ENCODE measurements at places on chromosomes 4 and X.

- no peak for DNase-seq
These were observed 52.7 kb downstream of the SLC10A7 start for GRCh38 chr4:146469022-146469421.

GRCh38 chrX:41912923-41913322, 10.4 kb downstream of the CASK start:
- no peak for DNase-seq

GRCh38 chr4:675980-676870, 1.9 kb downstream of the MYL5 start:
- DNase-seq, result no peak

DNA sequence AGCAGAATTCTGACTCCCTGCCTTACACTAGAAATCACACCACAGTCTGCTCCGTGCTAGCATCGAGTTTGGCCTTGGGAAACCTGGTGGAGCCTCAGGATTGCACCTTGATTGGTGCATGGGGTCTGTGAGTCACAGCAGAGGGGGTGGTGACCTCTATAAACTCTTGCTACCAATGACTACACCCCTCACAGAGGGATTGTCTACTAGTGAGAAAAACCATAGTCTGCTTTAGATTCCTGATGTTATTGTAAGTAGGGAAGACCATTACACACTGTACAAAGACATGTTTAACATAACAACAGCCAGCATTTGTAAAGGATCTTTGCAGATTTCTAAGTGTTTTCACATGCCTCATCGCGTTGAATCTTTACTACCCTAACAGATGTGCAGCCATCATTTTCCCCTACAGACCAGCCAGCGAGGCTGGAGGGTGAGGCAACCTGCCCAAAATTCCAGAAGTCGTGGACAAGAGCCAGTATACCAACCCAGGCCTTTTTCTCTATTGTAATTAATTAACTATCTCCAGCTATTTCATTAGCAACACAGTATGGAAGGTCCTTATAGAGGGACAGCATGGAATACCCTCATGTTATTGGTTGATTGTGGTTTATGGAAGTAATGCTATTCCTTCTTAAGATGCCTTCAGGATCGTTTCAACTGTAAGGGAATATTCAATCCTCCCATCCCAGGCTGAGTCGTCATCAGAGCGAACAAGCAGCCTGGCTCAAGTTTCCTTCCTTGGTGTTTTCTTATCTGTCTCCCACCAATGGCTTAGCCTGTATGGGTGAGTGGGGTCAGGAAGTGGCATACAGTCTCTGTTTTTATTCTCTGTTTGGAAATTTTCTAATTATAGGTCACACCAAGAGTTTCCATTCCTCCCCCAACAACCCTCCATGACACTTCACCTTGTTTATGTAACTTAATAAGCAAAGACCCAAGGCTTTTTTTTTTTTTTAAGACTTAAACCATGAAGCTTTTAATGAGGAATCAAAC, 55.9 kb upstream of the KDR start:
- no peak for DNase-seq

- no peak for DNase-seq
These were observed 174.5 kb upstream of the DKK2 start for GRCh38 chr4:107210450-107211239.

DNA sequence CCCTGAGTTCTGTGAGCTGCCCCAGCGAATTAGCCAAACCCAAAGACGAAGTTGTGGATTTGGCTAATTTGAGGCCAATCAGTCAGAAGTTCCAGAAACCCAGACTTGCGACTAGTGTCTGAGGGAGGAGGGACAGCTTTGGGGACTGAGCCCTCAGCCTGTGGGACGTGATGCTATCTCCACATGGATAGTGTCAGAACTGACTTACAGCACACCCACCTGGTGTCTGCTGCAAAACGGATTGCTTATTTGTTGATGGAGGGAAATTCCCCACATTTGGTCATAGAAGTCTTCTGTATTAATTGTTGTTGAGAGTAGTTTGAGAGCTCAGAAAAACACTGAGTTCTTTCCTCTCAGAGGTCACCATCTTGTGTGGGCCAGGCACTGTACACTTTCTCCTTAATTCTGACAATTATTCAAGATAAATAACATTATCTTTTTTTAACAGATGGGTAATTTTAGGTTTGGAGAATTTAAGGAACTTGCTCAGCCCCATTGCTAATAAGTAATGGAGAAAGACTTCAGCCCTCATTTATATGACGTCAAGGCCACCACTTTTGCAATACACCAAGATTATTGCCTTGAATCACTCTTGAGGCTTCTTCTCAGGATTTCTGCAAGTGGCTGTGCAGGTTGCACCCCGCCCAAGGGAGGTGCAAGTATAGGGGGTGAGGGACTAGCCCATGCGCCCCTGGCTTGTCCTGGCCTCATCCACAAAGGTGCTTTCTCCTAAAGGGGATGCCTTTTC, 16.7 kb downstream of the CLRN2 start:
- DNase-seq, result no peak

DNA sequence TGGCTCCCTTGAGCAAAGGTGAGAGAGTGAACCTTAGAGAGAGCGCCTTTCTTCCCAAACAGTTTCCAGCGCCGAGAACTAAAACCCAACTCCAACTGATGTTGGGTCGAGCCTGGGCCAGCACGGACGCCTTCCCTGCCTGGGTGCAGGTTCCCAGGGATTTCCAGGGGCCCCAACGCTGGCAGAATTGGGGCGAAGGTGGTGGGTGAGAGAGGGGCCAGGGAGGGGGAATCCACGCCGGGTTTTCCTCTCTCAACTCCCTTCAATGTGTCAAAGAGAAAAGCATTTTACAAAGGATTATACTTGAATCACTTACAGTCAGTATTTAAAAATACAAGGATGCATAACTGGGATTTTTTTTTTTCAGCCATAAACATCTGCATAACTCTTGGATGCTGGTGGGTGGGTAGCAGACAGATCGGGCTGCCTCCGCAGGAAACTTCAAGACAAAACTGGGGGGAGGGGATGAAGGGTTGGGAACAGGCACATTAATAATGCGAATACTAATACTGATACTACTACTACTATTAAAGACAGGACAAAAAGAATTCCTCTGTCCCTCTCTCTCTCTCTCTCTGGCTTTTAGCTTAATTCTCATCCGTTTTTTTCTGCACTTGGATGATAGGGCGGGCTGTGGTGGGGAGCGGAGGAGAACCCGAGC, 1.3 kb upstream of the ARX start:
- DNase-seq, result no peak

DNA sequence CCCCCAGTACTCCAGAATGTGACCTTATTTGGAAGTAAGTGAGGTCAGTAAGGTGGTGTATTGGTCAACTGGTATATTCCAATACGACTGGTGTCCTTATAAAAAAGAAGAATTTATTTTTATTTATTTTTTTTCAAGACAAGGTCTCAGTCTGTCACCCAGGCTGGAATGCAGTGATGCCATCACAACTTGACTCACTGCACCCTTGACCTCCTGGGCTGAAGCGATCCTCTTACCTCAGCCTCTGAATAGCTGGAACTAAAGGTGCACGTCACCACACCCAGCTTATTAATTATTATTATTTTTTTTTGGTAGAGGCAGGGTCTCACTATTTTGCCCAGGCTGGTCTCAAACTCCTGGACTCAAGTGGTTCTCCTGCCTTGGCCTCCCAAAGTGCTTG, 115.1 kb upstream of the PITX2 start:
- no peak for DNase-seq

- DNase-seq, result no peak
These were observed 55.7 kb downstream of the TBC1D14 start for GRCh38 chr4:6965329-6965728.

DNA sequence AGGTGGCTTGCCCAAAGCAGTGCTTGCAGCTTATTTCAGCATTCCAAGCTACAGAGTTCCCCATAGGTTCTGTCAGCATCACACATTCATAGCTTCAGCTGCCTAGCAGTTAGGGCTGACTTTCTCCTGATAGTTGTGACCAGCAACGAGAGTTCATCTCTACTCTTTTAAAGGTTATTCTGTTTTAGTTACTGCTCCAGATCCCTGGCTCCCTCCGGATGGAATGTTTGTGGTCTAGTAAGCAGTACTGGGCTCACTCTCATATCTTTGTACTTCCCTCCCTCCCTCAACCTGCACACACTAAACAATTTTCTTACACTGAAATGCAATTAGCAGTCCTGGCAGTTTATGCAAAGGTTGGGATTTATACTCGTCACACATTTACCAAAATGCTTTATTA, 43.9 kb downstream of the PTTG2 start:
- no peak for DNase-seq

- no peak for DNase-seq
These were observed 564.2 kb upstream of the PITX2 start for GRCh38 chr4:111187108-111187507.

DNA sequence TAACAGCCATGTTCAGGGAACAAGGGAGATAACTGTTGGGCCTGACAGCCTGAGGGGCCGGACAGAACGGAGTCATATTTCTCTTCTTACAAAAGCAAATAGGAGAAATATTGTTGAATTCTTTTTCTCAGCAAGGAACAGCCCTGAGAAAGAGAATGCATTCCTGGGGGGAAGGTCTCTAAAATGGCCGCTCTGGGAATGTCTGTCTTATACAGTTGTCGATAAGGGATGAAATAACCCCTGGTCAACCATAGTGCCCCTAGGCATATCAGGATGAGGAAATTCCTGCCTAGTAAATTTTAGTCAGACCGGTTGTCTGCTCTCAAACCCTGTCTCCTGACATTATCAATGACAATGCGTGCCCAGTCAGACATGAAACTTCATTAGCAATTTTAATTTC, 1925.5 kb downstream of the PCDH7 start:
- DNase-seq, result no peak

DNA sequence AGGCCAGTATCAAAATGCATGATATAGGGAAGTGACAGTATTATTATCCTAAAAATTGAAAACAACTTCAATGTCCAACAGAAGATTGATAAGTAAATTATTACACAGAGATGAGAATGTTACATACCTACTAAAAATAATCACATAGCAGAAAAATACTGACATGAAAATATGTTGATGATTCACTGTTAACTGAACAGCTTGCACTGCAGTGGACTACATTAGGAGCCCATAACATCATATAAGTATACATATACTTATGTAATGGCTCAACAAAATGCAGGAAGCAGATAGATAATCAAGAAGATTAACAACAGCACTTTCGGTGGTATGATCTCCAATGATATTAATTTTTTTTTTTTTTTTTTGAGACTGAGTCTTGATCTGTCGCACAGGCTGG, 7.1 kb downstream of the CLOCK start:
- DNase-seq, result no peak

- no peak for DNase-seq
These were observed 27.0 kb upstream of the KLHL13 start for GRCh38 chrX:118143578-118143977.

- DNase-seq, result no peak
These were observed 9.0 kb upstream of the TSPYL2 start for GRCh38 chrX:53073115-53073586.

DNA sequence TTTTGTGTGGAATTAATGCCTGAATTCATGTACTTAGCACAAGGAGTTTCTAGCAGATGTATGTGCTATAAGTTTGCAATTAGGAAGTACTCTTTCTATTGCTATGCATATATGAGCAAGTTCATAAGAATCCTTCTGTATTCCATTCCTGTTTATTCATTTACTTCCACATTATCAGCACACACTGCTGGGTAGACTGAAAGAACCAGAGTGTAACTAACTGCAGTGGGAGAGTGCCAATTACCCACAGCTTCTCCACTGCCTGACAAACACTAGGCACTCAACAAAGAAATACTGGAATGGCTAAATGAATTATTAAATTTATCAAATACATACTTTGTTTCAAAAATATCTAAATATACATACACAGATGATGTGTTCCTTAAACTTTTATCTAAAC, 219.6 kb downstream of the CAMK2D start:
- DNase-seq, result no peak

GRCh38 chr4:127832585-127832984, 48.1 kb upstream of the PLK4 start:
- DNase-seq, result no peak

DNA sequence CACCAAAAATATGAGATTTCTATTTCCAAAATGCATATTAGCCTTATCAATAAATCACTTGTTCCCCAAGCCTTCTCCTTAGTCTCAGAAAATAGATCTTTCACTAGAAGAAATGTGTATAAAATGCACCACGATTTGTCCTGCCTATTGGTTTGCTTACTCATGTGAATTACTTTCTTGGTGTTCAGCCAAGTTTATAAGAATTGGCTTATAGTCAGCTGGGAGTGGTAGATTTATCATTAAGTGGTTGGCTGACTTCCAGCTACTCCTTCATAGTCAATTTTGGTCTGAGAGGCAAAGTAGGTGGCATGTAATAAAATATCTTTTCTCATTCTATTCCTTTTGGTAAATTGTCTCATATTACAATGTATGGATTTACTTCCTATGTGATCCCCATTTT, 1.3 kb downstream of the SULT1E1 start:
- no peak for DNase-seq

GRCh38 chr4:45408996-45409395, 682.6 kb upstream of the GNPDA2 start:
- DNase-seq, result no peak

DNA sequence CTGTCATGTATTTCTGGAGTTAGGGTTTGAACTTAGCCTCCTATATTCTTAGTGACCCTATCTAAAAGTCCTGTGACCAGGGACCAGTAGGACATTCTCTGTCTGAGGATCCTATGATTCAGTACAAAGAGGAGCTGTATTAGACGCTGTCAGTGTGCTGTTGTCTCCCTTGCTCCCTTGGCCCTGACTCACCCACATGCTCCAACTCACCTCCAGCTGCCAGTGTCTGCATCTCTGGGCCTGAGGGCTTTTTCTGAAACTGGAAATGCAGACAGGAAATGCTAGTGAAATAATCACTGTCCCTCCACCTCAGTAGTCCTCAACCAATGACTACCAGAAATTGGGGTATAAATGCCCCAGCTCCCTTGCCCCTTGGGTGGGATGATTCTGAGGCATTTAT, 535.3 kb upstream of the RPS6KA3 start:
- DNase-seq, result no peak

DNA sequence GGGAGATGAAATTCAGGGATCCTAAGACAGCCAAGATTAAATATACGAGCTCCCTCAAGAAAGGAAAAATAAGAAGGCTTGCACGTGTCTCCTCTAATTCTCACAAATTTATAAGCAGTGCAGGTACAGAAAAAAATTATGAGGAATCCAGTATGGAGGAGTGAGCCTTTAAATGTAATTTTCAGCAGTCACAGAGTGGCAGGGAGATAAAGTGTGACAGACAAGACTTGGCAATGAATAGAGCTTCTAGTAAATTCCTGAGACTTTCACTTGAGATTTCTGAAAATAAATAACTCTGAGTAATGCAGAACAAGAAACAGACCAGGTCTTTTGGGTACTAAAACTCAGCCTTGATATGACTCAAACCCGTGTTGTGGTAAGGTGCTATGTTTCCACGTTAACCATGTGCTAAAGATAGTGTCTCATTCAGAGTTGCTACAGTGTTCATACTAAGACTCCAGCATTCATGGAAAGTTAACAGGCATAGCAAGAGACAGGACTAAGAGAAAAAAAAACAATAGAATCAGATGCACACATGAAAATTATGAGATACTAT, 119.8 kb downstream of the SPOCK3 start:
- DNase-seq, result no peak

DNA sequence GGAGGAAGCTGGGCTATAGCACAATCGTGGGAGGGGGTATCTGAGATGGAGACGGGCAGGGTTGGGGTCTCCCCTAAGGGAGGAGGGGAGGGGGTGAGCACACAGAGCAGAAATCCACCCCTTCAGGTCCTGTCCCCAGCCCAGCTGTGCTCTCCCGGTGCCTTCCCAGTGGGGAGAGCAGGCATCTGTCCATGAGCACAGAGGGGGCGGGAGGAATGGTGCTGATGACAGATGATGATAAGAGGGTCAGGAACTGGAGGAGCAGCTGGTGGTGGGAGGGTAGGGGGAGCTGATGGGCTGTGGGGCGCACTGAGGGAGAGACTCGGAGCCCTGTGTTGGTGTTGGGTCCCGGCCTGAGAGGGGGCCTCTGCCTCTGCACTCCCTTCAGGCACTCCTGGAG, 8.6 kb downstream of the ATP2B3 start:
- no peak for DNase-seq
